ENCODE measurements at places on chromosomes 1 and 21.

DNA sequence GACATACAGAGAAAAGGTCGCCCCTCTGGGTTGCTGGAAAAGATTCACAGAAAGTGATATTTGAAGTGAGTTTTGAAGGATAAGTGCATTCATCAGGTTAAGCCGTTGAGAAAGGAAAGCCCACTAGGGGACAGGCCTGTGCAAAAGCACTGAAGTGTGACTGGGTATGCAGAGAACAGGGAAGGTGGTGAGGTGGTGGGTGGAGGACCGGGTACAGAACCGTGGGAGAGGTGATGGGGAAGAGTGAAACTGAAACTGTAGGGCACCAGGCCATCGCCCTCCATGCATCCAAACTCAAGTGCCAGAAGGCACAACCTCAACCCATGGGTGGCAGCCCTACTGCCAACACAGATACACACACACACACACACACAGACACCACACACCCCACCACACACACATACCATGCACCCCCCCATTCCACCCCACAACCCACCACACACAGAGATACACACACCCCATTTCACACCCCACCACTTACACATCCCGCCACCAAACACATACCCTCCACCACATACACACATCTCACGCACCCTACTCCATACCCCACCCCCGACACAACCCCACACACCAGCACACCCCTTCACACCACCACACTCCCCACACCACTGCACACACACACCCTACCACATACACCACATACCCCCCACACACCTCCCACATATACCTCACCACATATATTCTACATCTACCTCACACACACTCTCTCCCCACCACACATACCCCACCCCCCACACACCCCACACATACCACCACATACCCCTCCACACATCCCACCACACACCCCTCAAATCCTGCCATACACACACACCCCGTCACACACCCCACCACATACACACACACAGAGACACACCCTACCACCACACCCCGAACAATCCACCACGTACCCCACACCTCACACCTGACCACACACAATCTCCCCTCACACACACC is 59.0 kb downstream of the TSEN15 start:
- no peak for DNase-seq

- no peak for DNase-seq
Measured at GRCh38 chr1:169680377-169681019, 30.9 kb downstream of the SELL start.

DNA sequence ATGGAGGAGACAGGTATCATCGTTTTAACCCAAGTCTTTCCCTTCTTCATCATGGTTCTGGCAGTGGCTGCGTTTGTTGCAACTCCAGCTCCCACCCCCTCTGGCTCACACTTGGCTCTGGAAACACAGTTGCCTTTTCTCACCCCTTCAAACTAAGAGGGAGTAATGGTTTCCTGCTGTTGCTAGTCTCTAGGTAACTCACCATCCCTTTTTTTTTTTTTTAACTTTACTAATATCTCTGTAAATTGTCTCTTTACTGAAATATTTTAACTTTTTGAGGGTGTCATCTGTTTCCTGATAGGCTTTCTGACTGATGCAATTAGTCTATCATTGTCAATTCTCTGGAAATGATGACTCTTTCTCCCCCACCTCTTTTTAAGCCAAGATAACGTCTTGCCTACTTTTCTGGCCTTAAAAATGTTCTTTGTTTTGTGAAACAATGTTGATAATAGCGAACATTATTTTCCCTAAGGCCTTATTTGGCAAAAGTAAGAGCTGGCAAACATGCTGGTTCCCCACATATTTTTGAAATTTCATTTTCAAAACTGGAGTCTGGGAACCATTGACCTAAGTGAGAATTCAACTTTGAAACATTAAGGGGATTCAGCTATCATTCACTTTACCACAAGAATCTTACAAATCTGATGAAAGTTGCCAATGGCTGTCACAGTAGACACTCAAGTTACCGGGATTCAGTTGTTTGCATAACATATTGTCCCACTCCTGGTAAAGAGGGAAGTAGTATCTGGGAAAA is 85.3 kb downstream of the LEPR start:
- no peak for DNase-seq

DNA sequence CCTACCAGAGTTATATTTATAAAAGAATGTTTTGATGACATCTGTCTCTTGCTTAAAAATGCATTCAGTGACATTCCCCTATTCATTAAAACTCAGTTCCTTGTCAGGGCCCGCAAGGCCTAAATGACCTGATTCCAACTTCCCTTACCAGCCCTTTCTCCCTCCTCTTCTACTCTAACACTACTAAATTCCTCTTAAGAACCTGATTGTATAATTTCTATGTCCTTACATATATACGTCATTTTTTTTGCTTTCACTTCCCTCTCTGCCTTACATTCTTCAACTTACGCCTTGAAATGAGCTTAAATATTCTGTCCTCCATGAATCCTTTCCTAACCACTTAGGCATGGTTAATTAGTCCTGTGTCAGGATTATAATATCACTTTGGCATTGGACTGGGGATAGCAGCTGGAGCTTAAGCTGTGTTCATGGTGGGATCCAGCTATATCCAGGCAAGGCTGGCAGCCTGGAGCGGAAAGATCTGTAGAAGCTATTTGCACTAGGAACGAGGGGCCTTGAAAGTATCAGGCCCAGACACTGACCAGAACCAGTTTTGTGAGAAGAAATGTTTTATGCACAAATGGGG is 360.2 kb upstream of the PTBP2 start:
- no peak for DNase-seq

- DNase-seq, result no peak
Measured at GRCh38 chr1:212824201-212824600, 23.2 kb downstream of the SPATA45 start.

- DNase-seq, result no peak
Measured at GRCh38 chr1:187306710-187307415, 478.1 kb downstream of the PLA2G4A start.

GRCh38 chr1:92748138-92748537 is 36.8 kb downstream of the EVI5 start:
- no peak for DNase-seq

DNA sequence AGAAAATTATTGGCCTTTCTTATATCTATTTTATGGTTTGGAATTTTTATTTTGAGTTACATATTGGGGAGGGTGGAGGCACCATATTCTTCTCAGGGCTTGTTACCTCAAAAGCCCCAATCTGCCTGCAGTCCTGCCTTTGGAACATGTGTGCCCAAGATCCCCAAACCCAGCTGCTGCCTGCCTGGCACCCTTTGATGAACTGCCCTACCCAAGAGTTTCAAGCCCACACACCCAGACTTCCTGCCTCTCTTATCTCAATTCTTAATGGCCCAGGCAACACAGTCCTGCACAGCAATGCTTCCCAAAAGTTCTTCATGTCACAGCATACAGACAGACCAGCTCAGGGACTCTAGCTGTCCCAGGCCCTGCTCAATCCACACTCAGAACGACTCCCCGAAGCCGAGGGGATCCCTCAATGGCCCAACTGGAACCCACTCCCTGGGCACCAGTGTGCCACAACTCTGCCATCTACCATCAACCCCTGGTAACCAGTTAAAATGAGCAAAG is 19.2 kb downstream of the OLFML2B start:
- DNase-seq, result no peak

- peak; percentile 85 for DNase-seq
Measured at GRCh38 chr1:24745711-24746413, 615 bp downstream of the CLIC4 start.

DNA sequence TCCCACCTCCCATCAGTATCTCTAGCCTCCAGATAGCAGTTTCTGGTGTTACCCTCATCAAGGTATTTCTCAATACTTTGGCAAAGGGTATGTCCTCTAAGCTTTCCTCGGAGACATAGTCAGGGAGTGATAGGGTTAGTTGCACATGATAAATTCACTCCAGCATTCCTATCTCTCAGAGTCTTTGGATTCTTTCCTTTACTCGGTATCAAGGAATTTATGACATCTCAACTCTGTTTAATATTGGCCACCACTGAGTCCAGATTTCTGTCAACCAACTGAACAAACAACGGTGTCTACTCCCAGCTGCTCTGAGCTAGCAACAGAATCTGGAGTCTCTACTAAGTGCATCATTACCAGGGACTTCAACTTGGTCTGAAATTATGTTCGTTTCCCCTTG is 233.4 kb downstream of the TM2D1 start:
- DNase-seq, result no peak

GRCh38 chr1:115117298-115117697 is 28.0 kb upstream of the TSPAN2 start:
- DNase-seq, result peak; percentile 72

DNA sequence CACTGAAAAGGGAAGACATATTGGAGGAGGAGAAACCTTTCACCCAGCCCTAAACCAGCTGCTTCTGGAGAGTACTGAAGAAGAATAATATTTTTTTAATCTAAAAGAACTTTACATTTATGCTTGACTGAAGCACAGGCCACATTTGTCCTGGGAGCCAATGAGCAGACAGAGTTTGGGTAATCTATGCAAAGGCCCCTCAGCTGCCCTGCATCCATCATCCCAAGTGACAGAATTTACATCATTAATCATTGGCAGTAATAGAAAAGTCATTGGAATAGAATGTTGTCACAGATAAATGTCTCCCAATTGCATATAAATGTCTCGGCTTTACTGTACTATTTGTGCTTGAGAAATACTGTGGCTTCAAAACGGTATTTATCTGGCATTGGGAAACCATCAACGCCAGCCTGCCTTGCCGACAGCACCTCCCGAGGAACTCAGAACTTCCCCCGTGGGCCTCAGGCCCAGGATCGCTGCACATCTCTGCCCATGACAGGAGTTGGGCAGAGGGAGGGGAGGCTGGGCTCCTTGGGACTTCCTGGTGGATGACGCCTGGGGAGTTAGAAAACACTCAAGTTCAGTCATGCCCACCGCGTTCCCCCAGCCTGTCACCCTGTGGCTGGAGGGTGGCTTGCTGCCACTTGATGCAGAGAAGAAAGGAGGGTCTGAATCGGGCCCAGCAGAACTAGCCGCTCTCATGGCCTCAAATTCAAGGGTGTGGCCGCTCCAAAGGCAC is 133.1 kb downstream of the CAMTA1 start:
- DNase-seq, result peak; percentile 70

- no peak for DNase-seq
Measured at GRCh38 chr1:245241526-245242130, 86.8 kb downstream of the KIF26B start.

DNA sequence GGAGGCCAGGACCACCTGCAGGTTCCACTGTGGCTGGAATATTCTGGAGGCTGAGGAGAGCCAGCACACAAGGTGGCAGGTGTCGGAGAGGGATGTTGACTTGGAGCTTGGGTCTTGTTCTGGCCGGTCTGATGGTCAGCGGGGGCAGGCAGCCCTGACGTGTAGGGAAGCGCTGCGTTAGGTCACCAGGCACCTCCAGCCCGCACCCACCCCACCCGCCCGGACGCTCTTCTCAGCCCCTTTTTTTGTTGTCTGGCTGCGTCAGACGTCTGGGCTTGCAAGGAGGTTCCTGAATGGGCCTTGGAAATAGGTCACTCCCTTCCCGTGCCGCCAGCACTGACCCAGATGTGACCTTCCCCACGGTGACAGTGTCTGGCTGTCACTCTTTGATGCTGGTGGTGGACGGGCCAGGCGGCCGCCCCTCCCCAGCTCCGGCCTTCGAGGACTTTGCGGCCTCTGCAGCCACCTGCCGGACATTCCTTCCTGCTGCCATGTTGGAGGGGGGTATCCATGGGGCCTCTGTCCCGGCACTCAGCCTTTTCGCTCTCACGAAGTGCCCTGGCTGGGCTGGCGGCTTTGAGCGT is 30.1 kb downstream of the SPSB1 start:
- no peak for DNase-seq

- no peak for DNase-seq
Measured at GRCh38 chr1:28280977-28281381, 21.7 kb downstream of the SESN2 start.

DNA sequence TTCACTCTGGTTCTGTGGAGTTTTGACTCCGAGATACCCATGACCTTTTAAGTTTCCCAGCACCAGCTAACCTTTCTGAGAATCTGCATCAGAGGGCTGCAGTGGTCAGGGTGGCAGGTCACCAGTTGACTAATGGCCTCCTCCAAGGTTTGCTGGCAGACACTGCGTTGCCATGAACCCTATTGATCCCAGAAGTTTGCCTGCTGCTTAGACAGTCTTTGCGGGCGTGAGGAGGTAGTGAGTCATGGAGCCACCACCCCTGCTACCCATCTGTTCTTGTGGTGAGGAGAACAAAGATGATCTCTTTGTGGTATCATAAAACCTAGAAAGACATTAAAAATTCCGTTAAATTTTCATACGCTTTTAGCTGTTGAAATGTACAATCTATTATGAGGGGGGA is 180.4 kb downstream of the FGGY start:
- peak; percentile 50 for DNase-seq

- no peak for DNase-seq
Measured at GRCh38 chr1:30414086-30414850, 309.1 kb downstream of the MATN1 start.

GRCh38 chr1:48878191-48878940 is 101.7 kb upstream of the BEND5 start:
- peak; percentile 95 for DNase-seq

DNA sequence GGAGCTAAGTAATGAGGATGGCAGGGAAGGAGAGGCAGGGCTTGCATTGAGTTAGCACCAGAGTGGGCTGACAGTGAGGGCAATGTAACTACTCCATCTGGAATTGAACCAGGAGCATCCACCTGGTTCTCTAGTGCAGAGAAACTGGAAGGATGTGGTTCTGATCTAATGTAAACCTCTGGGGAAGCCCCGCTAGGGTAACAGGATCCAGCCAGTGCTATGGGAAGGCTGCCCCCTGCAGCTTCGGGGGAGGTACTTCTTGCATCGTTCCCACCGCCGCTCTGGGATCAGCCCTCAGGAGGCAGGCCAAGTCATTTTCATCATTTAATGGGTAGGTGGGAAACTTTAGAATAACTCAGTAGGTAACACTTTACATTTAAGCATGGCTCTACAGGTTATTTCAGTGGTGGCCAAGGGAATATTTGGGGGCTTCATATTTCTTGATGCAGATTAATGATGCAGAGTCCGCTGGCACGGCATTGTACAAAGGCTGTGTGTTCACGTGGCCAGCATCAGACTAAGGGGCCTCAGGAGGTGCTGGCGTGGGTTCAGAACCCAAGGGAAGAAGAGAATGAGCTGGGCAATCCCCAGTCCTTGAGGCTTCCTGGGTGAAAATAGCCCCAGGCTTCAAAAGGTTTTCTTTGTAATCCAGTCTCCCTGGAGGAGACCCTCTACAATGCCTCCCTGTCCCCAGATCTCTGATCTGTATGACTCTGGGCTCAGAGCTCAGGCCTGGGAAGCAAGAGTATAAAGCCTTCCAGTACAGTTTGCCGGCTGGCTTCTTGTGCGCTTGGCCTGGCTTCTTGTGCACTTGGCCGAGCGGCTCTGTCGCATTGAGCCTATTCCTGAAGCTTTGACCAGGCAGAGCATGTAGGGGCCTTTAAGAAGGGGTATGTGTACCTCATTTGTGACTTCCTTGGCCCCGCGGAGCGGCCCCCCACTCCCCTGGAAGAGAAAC is 26.4 kb upstream of the KAZN start:
- no peak for DNase-seq

DNA sequence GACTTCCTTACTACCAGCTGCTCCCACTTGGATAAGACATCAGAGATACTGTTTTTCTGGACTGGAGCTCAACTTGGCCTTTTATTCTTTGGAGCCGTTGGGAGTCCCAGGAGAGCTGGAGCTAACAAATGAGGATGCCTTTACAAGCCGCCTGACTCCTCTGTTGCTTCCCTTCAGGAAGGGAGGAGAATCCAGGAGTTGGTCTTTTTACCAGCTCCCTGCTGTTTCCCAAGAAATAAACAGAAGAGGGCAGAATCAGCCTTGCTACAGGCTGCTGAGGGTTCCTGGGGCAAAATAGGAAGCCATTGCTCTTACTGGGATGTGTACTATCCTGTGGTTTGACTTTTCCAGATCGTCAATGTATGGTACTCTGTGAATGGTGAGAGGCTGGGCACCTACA is 1.5 kb downstream of the EIF3I start:
- no peak for DNase-seq

- DNase-seq, result no peak
Measured at GRCh38 chr21:45282283-45283034, 5.2 kb downstream of the POFUT2 start.
